T-helper 22 cell (primary cell): ENCODE measurements at places on chromosomes 11 and 22.

DNA sequence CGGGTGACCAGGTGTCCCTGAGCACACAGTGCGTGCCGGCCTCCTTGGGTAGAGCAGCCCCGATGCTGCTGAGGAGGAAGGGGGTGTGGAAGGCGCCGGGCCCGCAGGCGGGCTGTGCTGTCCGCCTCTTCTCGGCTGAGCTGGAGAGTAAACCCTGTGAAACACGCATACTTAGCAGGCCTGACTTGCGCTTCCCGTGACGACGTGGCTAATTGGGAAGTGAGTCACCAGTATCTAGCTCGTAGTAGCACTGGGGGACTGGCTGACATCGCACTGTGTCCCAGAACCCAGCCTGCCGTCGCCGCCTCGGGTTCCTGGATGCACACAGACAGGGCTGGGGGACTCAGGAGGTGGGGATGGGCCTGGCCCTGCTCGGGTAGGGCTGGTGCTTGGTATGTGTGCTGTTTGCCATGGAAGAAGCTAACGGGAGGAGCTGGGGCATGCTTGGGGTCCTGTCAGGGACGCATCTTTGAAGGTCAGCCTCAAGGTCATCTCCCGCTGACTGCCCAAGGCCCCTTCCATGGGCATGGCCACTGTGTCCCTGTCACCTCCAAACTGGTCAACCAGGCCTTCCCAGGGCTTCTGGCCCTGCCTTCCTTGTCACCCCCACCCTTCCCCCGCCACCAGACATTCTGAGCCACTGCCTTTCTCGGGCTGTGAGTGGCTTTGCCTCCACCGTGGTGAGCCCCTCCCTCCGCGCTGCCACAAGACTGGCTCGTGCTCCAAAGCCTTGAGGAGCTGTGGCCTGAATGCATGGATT is 1327.0 kb downstream of the BRD1 start:
- DNase-seq: no peak

- DNase-seq: no peak
These were observed 1.9 kb downstream of the RCOR2 start for GRCh38 chr11:63914896-63915691.

DNA sequence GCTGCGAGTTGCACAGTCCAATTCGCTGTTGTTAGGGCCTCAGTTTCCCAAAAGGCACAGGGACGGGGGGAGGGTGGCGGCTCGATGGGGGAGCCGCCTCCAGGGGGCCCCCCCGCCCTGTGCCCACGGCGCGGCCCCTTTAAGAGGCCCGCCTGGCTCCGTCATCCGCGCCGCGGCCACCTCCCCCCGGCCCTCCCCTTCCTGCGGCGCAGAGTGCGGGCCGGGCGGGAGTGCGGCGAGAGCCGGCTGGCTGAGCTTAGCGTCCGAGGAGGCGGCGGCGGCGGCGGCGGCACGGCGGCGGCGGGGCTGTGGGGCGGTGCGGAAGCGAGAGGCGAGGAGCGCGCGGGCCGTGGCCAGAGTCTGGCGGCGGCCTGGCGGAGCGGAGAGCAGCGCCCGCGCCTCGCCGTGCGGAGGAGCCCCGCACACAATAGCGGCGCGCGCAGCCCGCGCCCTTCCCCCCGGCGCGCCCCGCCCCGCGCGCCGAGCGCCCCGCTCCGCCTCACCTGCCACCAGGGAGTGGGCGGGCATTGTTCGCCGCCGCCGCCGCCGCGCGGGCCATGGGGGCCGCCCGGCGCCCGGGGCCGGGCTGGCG is at the start of gene BCR:
Gene BCR, plus strand, starts transcription at position 209 of the 592 bp plus-strand sequence. CDS start 452 bp downstream, outside the sequence.
- DNase-seq: peak; percentile 49

- DNase-seq: no peak
These were observed 84.9 kb downstream of the DDIAS start for GRCh38 chr11:82986446-82986845.

DNA sequence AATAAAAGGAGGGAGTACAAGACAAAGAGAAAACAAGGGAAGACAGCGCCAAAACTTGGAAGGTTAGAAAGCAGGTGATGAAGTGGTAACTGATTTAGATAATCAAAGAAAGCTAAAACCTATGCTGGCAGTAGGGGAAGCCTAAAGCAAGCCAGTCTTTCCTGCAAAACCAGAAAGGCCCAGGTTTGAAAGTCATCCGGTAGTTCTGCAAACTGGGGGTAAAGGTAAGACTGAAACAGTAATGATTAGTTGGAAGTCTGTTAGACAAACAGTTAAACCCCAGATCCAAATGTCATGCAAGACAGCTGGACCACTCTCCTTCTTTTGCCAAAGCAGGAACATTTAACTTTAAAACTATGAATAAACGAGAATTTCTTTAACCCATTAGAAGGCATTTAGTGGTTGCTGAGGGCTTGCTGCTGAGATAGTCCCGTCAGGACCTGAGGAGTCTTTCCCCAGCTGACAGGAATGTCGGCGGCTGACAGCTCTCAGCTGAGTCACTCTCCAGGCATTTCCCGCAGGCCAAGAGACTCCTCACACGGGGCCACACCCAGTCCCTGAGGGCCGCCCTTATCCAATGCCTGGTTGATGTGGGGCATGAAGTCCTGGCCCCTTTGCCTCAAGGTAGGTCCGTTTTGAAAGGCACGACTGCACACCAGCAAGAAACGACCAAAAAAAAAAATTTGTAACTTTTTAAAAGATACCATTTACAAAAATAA is 36.3 kb upstream of the CFAP300 start:
- no peak for DNase-seq

DNA sequence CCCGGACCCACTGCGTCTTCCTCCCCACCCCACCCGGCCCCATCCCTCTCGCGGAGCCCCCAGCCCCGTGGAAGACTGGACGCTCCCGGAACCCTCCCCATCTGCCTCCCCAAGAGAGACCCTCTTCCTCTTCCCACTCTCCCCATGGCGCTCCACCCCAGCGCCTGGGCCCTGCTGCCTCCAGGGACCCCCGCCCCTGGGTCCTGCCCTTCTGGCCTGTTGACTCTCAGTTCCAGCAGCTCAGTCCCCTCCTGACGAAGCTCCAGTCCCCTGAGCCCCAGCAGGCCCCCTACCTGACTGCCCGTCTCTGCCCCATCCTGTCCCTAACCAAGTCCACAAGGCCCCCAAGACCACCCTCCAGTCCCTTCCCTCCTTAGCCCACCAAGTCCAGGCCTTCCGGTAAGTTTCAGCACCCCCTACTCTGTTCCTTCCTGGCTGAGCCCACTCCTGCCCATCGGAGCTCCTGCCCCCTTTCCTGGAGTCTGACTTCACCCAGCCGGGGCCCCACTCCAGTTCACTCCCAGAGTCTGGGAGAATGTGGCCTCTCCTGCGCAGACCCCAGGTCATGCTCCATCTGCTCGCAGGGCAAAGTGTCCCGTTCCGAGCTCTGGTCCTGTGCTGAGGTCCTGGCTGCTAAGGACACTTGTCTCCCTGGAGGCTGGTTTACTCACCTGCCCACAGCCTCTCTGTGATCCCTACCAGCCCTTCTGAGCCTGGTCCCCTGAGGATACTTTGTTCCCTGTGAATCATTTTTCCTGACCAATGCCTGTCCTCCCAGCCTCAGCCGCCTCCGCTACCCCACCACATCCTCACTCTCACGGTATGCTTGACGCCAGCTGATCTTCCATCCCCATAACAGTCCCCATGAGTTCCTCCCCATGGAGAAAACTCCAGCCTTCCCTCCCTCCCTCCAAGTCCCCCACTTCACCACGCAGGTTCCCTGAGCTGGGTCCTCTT is 722 bp downstream of the IFITM10 start:
- no peak for DNase-seq

GRCh38 chr11:62075438-62075837 is 48.4 kb upstream of the INCENP start:
- DNase-seq: no peak

GRCh38 chr22:25402501-25403283 is 161.8 kb upstream of the GRK3 start:
- DNase-seq: no peak

- no peak for DNase-seq
These were observed 33.3 kb downstream of the SYT13 start for GRCh38 chr11:45252877-45253276.

DNA sequence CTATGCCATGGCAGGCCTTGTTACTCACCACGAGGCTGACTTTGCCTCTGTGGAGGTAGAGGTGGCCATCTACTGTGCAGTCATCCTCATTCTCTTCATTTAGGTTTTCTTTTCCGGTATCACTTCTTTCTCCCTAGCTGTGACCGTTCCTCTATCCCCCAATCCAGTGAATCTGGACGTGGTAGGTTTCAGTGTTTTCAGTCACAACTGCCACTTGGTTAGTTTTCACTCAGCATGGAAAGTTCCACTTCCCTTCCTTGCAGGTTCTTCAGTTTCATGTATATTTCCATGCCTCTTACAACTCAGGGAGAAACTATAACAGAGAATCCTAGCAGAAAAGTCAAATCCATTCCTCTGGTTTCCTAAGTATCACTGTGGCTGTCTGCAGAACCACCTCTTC is 1.9 kb downstream of the HPS4 start:
- no peak for DNase-seq

DNA sequence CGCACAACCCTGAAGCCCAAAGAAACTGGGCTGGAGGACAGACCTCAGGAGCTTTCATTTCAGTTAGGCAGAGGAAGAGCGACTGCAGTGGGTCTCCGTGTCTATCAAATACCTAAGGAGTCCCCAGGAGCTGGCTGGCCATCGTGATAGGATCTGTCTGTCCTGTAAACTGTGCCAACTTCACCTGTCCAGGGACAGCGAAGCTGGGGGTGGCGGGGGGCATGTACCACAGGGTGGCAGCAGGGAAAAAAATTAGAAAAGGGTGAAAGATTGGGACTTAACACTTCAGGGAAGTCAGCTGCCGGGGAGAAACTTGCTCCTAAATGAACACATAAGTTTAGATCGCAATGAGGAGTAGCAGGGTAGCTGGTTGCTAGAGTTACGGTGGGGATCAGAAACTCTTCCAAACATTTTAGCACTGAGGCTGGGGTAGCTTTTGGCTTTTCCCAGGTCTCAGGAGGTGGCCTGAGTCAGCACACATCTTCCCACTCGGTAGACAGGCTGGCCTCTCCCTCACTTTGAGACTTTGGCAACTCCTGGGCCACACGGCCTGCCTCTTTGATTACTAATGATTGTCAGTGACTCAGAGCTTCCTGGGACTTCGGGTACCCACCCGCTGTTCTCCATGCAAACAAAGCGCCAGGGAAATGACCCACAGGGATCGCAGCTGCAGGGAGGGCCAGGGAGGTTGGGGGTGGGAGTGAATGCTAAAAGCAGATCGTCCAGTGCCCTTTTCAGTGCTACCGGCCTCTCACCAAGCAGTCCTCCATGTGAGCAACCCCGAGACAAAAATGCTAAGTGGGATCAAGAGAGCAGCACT is 2.9 kb upstream of the MTFP1 start:
- peak; percentile 37 for DNase-seq

- DNase-seq: no peak
These were observed 49.5 kb upstream of the HSPA8 start for GRCh38 chr11:123111465-123111864.

GRCh38 chr11:121211626-121212025 is 80.9 kb upstream of the SC5D start:
- no peak for DNase-seq

GRCh38 chr11:104372111-104372510 is 208.2 kb upstream of the PDGFD start:
- no peak for DNase-seq

- DNase-seq: no peak
These were observed 119.8 kb upstream of the ANO1 start for GRCh38 chr11:69958308-69958707.
